Activated naive CD4-positive, alpha-beta T cell treated with anti-CD3 and anti-CD28 coated beads, Interleukin-2, amount 50 U/mL, for 16 hours (primary cell): ENCODE measurements at places on chromosomes 13 and 19.

DNA sequence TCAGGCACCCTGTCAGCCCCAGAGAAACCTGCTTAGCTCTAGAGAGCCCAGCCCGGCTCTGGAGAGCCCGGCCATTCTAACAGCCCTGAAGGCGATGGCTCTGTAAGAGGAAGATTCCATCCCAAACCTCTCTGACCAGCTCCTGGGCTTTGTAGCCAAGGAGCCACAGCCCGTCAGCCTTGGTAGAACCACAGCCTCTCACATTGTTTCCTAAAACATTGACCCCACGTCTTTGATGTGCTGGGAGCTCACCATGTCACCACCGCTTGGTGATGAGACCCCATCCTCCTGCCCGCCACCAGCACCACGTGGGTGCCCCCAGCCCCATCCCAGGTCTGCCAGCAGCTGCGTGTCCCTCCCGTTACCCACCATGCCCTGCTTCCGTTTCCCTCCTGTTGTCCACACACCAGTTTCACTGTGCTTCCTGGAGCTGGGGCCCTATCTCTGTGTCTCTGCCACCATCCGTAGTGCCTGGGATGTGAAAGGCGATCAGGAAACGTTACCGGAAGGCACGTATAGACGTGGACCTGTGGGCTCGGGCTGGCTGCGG lies 94.2 kb upstream of the MCF2L start:
- DNase-seq = no peak

- no peak for DNase-seq
Observed at GRCh38 chr13:113466383-113466782, 13.1 kb upstream of the ADPRHL1 start.

DNA sequence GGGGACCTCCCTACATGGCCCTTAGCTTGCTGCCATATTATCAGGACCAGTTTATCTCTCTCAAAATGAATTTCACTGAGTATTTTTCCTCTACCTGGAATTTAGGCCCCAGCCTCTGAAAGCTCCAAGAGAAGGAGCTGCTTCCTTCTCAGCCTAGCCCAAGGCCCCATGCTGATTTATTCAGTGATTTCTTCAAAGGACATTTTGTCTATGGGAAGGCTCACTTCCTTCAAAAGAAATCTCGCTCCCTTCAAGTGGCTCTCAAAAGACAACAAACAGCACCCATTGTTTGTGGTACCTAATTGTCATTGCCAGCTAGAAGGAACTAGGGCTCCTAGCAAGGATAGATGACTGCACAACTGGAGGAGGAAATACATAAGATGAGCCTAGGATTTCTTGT lies 172.4 kb downstream of the SLC7A1 start:
- no peak for DNase-seq

DNA sequence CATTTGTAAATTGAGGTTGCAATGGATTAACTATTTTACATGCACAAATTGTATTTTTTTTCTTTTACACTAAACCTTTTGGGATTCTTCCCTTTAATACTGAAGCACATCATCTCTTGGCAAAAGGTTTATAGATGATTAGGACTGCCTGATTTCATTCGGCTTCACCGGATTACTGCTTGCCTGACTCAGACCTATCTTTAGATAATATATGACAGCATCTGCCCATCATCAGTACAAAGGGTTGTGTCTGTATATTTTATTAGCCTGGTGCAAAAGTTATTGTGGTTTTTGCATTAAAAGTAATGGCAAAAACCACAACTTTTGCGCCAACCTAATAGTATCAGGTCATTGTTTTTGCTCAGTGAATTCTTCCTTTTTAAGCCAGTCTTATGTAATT lies 316.2 kb upstream of the HTR2A start:
- DNase-seq = no peak

- no peak for DNase-seq
Observed at GRCh38 chr13:23469951-23470421, 36.5 kb upstream of the SACS start.

- no peak for DNase-seq
Observed at GRCh38 chr19:1828279-1829238, 16.5 kb upstream of the ATP8B3 start.

DNA sequence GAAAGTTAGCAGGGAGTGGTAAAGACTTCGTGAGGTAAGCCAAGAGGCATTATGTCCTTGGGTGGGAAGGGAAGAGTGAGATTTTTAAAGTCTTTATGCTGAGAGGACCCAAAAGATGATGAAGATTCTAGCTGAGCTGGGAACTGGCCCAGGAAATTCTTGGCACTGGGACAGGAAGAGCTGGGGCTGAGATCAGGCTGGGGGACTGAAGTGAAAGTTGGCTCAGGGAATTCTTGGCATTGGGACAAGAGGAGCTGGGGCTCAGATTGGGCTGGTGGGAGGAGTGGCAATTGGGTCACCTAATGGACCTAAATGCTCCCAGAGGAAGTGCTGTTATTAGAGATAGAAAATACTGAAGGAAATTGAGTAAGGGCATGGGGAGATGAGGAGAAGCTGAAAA lies 8.8 kb downstream of the SCEL start:
- no peak for DNase-seq

DNA sequence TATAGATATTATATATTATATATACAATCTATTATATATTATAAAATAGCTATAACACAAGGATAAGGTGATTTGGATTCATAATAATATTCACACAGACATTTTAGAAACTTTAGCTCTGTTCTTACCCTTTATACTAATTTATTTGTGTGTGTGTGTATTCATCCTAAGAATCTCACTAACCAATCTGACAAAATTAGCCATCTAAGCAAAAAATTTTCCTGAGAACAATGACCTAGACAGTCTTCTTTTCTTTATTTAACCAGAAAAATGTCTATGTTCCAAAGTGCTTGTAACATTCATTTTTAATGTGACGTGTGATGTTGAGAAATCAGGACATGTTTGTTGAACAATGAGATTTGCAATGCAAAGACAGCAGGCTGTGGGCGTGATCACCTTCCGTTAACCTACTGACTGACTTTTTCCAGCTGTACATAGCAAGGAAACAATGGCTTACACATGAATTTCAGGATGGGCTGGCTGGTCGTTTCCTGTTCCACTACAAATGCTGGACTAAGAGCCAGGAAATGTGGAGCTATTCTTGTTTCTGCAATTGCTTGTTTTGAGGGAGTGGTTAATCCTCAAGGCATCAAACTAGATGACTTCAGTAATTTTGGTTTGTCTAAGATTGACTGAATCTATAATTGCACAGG lies 634.6 kb upstream of the ARGLU1 start:
- DNase-seq = no peak

GRCh38 chr19:18274781-18275356 lies 617 bp upstream of the IQCN start:
- DNase-seq = no peak
